ENCODE measurements at places on chromosomes 3 and 15.

GRCh38 chr3:8441969-8442559 lies 59.6 kb upstream of the LMCD1 start:
- DNase-seq = no peak

DNA sequence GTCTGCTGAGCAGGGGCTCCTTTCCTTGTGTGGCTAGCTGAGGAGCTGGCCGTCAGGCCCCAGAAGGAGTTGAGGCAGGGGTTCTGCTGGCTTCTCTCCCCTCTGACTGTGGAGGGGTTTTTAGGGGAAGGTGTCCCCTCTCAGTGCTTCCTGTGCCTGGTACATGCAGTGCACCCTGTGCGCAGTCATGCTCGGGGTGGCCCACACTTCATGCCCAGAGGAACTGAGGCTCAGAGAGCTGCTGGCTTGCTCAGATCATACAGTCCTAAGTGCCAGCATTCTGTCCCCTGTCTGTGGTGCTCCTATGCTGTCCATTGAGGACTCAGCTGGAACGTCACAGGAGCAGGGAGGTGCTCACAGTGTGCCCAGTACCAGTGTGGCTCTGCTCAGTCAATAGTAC lies 67.9 kb upstream of the PLXNA1 start:
- no peak for DNase-seq

GRCh38 chr3:136664771-136665170 lies 87.4 kb downstream of the STAG1 start:
- no peak for DNase-seq

DNA sequence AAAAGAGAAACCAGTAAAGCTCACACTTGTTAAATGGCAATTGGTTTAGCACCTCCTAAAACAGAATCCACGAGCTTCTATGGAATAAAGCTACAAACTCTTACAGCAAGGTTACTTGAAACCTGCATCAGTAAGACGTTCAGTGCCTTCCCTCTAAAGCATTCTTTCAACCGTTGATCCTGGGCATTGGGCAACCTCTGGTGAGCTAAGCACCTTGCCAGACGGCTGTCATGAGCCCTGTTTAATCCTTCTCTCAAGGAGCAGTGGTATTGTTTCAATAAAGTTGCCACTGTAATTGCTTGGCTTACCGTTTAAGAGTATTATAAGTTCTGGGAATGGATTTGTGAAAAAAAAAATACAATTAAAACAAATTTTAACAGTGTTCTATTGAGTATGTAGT lies 75.0 kb downstream of the COL8A1 start:
- no peak for DNase-seq

DNA sequence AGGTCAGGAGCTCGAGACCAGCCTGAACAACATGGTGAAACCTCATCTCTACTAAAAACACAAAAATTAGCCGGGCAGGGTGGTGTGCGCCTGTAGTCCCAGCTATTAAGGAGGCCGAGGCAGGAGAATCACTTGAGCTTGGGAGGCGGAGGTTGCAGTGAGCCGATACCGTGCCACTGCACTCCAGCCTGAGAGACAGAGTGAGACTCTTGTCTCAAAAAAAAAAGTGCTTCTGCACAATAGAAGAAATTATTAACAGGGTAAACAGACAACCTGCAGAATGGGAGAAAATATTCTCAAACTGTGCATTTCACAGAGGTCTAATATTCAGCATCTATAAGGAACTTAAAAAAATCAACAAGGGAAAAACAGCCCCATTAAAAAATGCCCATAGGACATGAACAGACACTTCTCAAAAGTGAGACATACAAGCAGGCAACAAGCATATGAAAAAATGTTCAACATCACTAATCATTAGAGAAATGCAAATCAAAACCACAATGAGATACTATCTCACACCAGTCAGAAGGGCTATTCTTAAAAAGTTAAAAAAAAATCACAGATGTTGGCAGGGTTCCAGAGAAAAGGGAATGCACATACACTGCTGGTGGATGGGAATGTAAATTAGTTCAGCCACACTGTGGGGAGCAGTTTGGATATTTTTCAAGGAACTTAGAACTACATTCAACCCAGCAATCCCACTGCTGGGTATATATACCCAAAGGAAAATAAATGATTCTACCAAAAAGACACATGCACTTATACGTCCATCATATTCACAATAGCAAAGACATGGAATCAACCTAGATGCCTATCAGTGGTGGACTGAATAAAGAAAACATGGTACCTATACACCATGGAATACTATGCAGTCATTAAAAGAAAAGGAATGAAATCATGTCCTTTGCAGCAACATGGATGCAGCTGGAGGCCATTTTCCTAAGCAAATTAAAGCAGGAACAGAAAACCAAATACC lies 75.5 kb downstream of the MSL2 start:
- DNase-seq = no peak

GRCh38 chr3:27559835-27560234 lies 75.7 kb upstream of the SLC4A7 start:
- no peak for DNase-seq

DNA sequence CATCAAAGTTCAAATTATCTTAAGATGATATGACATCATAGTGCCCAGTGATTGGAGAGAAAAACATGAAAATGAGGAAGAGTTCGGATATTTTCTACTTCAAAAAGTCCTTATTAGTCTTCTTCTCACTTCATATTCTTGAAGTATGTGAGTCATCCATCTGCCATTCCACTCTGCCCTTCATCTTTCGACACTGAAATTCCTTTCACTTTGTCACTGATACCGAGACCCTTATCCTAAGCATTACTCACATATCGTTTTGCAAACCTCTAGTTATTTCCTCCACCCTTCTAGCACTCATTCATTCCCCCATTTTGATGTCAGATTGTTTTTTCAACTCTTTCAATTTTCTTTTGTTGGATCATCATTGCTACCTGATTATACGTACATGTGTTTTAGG lies 4.0 kb downstream of the OR5H14 start:
- DNase-seq = no peak

DNA sequence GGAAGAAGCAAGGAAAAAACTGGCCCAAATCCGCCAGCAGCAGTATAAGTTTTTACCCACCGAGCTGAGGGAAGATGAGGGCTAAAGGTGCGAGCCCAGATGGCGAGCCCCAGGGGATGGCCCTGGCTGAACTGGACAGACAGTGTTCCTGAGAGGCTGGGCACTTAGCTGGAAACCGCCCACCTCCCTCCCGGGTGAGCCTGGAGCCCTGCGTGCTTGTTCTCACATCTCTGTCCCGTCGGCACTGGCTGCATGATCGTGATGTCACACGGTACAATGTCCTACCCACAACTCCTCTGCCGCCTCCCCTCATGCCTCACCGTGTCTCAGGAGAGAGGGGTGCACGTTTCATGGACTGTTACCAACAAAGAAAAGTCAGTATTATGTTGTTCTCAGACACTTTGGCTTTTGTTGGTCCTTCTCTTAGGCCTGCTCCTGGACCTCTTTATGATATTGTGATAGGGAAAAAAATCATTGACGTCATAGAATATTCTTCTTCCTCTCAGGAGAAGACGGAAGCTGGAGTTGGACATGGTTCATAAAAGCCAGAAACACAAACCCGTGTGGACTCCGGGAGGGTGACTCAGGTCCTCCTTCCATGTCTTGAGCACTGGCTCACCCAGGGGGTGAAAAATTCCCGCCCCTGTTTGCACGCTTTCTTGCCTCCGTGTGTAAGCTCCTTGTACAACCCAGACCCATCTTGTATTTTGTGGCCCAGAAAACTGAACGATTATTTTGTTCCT lies 201.8 kb upstream of the TPM1 start:
- no peak for DNase-seq

GRCh38 chr3:128466840-128467541 lies at the start of gene DNAJB8:
Gene DNAJB8, minus strand, starts transcription at chr3:128466890. Its CDS starts 3,645 bp downstream, at chr3:128463245.
- peak; percentile 59 for DNase-seq

- no peak for DNase-seq
Observed at GRCh38 chr3:1774597-1774996, 324.1 kb upstream of the CNTN4 start.

DNA sequence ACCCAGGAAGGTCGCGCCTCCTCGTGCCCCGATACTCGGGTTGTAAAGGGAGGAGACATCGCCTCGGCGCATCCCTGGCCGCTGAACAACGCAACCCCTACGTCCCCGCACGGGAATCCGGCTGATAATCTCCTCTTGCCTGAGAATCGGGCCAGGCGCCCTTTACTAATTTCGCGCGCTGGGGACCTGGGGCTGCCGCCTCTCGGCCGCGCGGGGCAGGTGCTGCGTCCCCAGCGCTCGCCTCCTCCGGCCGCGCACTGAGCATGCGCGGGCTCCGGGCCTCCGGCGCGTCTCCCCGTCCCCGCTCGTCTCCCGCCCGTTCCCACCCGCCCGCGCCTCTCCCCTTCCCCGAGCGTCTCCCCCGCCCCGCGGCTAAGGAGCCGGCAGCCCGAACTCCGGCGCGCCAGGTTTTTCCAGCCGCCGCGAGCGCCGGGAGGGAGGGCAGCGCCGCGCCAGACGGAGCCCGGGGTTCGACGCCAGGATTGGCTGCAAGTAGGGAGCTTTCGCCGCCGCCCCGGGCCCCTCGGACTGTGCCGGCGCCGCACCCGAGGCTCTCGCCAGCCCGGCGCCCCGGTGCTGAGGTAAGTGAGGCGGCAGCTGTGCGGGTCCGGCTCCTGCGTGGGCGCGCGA lies at the start of gene CNTN4:
Gene CNTN4, plus strand, starts transcription at position 469 of the 630 bp plus-strand sequence.
- DNase-seq = peak; percentile 54

- no peak for DNase-seq
Observed at GRCh38 chr3:34533451-34533850, 735.0 kb downstream of the PDCD6IP start.

DNA sequence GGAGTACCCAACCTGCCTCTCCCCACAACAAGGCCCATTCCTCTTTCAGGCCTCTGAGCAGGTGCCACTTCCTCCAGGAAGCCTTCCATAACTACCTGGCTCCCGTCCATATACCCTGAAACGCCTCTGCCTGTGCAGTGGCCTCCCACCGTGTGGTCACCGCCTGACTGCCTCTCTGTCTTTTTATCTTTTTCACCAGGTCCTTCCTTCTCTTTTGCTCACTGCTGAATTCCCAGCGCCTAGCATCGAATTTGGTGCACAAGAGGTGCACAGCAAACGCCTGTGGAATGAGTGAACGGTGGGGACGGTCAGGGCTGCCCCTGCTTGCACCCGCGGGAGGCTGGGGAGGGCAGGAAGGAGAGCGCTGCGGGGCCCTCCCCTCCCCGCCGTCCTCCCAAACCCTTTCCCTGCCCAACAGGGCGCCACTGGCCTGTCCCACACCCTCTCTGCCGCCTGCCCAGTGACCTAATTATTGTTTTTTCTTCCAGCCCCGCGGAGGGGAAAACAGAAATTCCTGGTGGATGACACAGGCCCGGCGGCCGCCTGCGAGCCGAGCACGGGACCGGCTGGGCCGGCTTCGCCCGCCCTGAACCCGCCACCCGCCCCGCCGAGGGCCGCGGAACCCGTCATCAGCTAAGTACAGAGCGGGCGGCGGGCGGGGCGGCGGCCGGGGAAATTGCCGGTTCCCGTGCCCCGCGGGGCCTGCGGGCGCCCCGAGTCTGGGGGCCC lies 140.1 kb downstream of the SMAD6 start:
- peak; percentile 43 for DNase-seq

- DNase-seq = no peak
Observed at GRCh38 chr15:84034578-84035398, 200.8 kb upstream of the GOLGA6L4 start.

DNA sequence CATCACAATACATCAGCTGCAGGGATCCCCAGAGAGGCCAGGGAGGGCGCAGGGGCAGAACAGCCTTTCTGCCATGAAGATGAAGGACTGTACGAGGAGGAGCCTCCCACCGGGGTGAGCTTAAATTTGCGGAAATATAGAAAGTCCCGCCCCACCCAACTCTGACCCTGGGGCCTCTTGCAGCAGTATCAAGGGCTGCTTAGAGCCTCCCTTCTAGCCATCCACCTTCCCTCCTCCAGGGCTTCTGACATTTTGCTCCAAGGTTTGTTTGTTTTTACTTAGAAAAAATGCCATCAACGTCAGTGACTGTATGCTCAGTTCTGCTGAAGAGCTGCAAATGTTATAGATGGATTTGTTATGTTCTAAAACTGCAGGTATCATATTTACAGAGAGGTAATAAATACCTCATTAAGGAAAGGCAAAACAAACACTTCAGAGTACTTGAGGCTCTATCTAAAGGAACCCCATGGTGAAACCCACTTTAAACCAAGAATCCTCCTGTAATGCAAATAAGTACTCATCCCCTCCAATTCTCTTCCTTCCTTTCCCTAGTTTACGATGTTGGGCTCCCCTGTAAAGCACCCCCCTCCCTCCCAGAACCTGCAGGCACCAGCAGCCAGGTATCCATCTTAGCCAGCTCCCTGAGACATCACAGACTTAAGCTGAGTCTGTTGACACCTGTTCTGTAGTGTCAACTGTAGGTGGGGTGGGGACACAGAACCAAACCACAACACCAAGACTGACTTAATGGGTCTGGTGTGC lies 30.5 kb downstream of the RFTN1 start:
- no peak for DNase-seq

- DNase-seq = no peak
Observed at GRCh38 chr3:178663201-178663934, 127.1 kb downstream of the KCNMB2 start.

DNA sequence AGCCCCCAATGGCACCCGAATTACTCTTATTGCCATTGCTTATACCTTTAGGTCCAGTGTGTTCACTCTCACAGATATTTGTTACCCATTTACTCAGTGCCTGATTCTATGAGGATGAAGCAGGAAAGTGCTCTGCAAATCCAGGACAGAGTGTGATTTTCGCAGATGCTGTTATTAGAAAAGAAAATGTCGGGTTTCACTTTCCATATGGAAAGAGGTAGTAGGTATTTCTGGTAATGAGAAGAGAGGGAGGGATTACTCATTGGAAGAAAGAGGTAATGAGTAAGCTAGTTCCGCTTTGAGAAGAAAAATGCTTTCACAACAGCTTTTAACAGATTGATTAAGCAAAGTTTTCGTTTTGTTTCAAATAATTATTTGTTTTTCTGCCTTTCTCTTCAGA lies 336.3 kb upstream of the CFAP20DC start:
- DNase-seq = no peak

DNA sequence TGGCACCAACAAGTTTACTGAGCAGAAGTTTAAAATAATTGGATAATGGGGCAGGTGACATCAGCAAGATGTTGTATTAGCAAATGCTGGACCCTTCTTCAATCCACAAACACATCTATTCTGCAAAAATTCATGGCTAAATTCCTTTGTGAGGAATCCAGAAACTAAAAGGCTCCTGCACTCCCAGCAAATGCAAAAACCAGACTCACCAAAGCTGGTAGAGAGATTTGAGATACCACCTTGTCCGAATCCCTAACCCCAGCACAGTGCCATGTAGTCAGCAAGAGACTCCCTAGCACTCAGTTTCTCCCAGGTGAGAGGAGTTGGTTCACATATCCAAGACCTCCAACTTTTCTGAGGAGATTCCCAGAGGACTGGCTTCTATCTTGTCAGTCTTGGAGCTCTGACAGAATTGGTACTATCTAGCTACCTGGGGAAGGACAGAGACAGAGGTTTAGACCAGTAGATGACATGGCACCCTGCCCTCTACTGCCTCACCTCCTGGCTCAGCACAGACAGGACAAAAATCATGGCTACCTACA lies 21.8 kb downstream of the GREM1 start:
- DNase-seq = no peak

DNA sequence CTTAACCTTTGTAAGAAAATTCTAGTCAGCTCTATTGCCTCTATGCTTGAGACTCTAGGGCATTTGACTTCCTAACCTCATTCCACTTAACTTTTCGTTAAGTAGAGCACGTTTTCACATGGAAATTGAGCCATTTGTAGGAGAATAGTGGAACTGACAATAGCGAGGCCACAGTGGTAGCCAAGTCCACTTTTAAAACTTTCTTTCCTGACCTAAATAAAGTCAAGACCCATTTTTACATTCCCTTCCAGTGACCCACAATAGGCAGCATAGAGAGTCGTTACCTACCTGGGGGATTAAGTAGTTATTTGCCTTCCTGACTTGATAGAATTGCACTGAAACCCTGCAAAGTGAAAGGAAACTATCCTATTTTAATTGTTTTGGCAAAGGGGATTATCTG lies 386.0 kb upstream of the NECTIN3 start:
- DNase-seq = no peak

All from activated T-cell treated with anti-CD3 and anti-CD28 coated beads, Interleukin-2, amount 50 U/mL, for 48 hours (primary cell).